ENCODE measurements at places on chromosomes 5 and 9.

DNA sequence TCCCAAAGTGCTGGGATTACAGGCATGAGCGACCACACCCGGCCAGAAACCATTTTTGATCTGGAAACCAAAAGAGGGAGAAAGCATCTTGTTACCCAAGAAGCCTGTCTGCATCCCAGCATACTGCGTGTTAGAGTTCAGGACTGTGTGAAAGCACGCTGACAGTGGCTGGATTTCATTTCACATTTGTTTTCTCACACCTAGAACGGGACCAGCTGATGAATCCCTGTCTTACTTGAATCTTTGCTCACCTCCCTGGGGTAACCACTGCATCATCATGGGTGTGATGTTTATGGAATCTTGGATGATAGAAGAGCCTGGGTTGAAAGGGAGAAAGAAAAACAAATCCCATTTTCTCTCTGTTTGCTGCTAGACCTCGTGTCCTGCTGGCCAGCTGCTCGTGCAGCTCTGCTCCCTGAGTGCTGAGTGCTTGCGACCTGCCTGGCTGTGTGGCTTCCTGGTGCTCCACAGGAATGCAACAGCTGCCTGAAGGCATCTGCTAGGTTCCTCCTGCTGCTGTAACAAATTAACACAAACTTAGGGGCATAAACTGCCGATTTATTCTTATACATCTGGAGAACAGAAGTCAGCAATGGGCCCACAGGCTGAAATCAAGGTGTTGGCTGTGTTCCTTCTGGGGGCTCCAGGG, 378.3 kb upstream of the DAP start:
- DNase-seq = no peak

- no peak for DNase-seq
Observed at GRCh38 chr5:75753182-75753581, 35.9 kb upstream of the POC5 start.

GRCh38 chr5:170310256-170310926, 12.8 kb upstream of the LCP2 start:
- DNase-seq = no peak

GRCh38 chr9:7266911-7267595, 509.3 kb downstream of the KDM4C start:
- peak; percentile 70 for DNase-seq

GRCh38 chr9:123929177-123929869, 603 bp downstream of the DENND1A start:
- no peak for DNase-seq

DNA sequence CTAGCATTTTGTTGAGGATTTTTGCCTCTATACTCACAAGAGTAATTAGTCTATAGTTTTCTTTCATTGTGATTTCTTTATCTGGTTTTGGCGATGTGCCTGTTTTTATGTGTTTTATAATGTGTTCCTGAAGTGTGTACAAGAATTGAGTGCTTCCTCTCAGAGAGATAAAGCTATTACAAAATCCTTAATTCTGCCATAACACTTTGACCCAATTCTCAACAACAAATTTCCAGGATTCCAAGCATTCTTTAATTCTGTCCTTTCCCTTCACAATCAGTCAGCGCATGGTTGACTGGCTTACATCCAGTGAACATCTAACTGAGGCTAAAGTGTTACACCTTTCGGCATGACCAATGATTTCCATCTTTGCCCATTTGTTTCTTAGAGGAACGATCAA, 282.9 kb upstream of the MVB12B start:
- DNase-seq = no peak

GRCh38 chr9:34518896-34519295, 3.9 kb downstream of the ENHO start:
- no peak for DNase-seq

GRCh38 chr9:86713470-86713869, 233.8 kb downstream of the GAS1 start:
- DNase-seq = no peak

- no peak for DNase-seq
Observed at GRCh38 chr9:98765256-98765655, 31.1 kb downstream of the ANKS6 start.

DNA sequence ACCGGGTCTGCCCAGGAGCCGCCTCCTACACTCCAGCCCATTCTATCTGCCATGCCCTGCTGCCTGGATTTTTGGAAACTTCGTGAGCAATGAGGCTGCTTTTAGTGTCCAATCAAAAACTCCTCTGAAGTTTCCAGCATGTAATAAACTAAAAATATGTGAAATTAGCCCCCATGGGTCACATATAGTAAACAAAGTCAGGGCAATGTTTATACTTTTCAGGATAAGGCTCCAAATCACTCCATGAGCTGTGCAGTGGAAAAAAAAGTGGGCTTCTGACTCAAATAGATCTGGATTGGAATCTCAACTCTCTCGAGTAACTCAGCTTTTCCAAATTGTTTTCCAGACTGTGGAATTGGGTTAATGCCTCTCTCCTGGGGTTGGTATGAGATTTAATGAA, 68.2 kb downstream of the PIK3R1 start:
- no peak for DNase-seq

- no peak for DNase-seq
Observed at GRCh38 chr5:171965745-171966144, 40.7 kb downstream of the FBXW11 start.

- no peak for DNase-seq
Observed at GRCh38 chr5:151592855-151593408, 1.8 kb upstream of the FAT2 start.

- no peak for DNase-seq
Observed at GRCh38 chr5:117594166-117594565, 1019.5 kb upstream of the SEMA6A start.

GRCh38 chr9:98572796-98573195, 135.9 kb downstream of the GABBR2 start:
- DNase-seq = no peak

DNA sequence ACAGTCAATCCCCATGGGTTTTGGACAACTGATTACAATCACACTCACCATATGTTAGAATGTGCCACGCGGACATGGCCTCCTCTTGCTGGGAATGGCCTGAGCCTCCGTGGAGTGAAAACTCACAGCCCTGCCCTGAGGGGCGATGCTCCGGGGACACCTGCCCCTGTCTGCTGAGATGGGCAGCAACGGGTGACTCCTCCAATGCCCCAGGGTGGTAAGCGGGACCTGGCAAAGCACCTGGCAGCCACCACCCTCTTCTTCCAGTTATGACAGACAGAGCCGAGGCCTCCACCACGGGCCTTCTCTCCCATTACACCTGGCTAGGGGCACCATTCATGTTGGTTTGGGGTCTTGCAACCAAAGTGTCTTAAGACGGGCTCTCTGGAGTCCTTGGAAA, 94.9 kb upstream of the COL5A1 start:
- DNase-seq = no peak

- no peak for DNase-seq
Observed at GRCh38 chr5:118430076-118430475, 558.3 kb downstream of the DTWD2 start.

- no peak for DNase-seq
Observed at GRCh38 chr5:56535347-56535746, 280.0 kb upstream of the MAP3K1 start.

DNA sequence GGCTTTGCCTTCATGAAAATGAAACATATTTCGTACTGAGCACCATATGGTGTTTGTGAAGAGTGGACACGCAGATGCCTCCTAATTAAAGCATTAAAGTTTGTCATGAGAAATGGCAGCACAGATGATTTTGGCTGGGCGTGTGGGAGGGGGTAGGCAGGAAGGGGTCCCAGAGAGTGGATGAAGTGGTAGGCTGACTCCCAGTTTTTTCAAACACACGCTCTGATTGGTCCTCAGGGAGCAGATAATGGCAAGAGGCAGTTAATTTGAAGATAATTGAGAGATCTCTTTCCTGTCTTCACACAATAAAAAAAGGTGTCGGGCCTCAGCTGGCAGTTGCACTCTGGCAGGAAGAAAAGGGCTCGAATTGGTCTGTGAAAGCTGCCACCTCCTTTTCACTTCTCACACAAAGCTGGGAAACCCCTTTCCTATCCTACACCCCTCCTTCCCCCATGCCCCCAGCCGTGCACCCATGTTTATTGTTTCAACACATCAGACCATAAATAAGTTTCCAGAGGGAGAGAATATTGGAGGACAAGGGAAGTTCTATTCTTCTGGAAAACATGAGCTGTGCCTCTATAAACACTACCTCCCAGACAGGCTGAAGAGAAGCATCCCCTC, 429.6 kb downstream of the ARHGEF28 start:
- DNase-seq = no peak

GRCh38 chr5:131488463-131488862, 146.6 kb downstream of the RAPGEF6 start:
- peak; percentile 78 for DNase-seq

DNA sequence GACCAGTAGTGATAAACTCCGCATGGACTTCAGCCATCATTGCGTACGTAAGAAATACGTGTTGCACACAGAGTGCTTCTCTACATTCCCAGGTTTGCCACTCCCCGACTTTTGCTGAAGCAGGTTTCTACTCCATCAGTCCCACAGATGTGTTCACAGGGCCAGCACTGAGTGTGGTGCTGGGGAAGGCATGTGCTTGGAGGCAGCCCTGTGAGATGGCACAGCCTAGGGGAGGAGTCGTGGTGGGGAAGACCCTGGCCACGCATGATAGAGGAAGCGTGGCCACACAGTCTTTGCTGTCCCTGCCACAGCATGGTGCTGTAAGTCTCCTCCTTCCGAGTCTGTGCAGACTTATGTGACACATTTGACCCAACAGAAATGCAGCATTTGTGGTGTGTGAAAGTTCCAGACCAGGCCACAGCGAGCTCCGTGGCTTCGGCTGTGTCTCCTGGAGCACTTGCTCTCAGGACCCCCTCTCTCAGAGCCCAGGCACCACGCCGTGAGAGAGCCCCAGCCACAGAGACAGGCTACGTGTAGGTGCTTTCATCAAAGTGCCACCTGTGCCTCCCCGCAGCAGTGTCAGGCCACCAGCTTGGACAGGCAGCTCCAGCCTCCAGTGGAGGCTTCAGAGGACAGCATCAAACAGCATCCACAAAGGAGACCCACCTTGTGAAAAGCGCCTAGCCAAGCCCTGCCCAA, 197.8 kb downstream of the AUH start:
- DNase-seq = peak; percentile 43

- no peak for DNase-seq
Observed at GRCh38 chr5:105687493-105687892, 1983.2 kb downstream of the EFNA5 start.

- DNase-seq = peak; percentile 75
Observed at GRCh38 chr5:91182763-91183162, 200.4 kb downstream of the ARRDC3 start.

GRCh38 chr9:121711797-121712196, 60.4 kb downstream of the DAB2IP start:
- DNase-seq = no peak

- DNase-seq = no peak
Observed at GRCh38 chr5:74949976-74950375, 83.8 kb upstream of the FAM169A start.

GRCh38 chr9:14524873-14525515, 168.2 kb downstream of the ZDHHC21 start:
- DNase-seq = no peak

DNA sequence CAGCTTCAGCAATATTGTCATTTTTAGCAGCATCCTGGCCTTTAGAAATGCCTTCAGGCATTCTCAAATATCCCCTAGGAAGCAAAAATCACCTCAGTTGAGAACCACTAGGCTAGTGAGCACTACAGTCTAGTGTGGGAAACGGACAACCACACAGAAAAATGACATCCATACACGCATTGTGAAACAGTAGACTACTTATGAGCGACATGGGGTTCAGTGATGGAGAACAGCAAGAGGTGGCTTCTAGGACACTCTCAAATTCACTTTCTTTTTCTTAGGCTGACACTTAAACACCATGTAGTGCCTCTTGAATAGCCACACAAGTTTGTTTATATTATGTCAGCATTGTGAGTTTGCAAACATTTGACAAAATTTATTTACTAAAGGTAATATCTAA, 203.0 kb downstream of the KDM4C start:
- DNase-seq = no peak

DNA sequence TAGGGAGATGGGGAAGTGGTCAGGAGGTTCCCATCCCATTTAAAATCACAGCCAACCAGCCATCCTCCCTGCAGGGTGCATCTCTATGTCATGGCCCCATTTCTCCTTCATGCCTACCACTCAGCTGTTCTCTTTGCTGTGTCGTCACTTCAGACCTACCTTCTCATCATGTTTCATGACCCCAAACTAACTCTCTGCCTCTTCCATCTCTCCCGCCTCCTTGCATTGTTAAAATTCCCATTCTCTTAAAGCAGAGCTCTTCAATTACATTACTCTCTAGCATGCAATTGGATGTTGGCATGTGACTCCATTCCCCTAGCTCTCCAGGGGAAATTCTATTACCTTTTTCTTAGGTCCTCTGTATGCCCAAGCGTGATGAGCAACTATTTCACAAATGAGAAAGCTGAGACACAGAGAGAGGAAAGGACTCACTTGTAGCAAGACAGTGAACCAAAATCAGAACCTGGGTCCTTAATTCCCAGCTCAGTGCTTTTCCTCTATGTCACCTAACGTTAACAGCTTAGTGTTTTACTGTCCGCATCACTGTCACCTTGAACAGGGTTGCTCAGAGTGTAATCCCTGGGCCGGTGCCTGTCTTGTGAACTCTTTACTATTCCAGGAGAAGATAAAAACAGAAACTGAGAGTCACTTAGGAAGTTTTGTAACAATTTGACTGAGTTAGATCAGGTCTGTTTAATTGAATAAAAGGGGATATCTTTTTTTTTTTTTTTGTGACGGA, 28.1 kb downstream of the PDE6A start:
- no peak for DNase-seq

- no peak for DNase-seq
Observed at GRCh38 chr5:641331-641765, 29.2 kb downstream of the CEP72 start.

- no peak for DNase-seq
Observed at GRCh38 chr5:147887930-147888329, 9.4 kb downstream of the SCGB3A2 start.

GRCh38 chr5:115430374-115430773, 114.2 kb downstream of the FEM1C start:
- no peak for DNase-seq

Measured in pons (tissue), 1 donor.